ENCODE measurements at places on chromosomes 16 and 17.

DNA sequence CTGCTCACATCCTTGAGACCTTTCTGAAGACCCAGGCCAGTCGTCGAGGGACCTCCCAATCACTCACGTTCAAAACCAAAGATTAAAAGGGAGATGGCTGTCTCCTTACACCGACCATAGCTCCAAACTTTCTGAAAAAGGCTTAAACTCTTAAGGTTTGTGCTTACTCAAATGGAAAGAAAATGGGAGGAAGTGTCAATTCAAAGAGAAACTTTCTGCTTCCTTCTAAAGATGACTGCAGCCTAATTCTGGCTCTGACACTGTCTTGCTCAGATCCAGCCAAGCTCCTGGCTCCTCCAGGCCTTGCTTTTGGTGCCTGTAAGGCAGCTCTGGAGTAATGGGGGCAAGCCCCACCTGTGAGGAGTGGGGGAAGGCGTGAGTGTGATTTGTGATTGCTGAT is 54.9 kb upstream of the WSB1 start:
- no peak for DNase-seq

- DNase-seq = no peak
These were observed 8.9 kb upstream of the RBFOX3 start for GRCh38 chr17:79619636-79620206.

DNA sequence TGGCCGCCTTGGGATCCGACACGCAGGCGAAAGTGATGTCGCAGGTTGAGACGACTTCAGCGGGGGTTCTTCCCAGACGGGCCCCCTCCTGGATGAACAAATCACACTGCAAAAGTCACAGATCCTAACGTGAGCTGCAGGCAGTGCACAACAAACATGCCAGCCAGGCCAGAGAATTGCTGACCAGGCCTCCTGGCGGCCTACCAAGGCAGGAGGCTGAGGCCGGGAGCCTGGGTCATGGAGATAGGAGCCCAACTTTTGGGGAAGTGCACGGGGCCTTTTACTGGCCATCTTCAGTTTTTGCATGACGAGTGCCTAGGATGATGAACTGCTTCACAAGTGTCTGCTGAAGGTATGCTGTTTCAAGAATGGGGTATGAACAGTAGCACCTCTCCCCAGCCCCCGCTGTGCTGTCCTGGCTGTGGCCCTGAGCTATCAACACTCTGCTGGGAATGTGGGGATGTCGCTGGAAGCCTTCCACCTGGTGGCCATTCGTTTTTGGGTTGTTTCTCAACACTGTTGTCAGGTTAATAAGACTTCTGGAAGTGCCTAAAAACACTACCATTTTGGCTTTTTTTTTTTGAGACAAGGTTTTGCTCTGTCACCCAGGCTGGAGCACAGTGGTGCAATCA is 12.2 kb upstream of the ROGDI start:
- DNase-seq = no peak

DNA sequence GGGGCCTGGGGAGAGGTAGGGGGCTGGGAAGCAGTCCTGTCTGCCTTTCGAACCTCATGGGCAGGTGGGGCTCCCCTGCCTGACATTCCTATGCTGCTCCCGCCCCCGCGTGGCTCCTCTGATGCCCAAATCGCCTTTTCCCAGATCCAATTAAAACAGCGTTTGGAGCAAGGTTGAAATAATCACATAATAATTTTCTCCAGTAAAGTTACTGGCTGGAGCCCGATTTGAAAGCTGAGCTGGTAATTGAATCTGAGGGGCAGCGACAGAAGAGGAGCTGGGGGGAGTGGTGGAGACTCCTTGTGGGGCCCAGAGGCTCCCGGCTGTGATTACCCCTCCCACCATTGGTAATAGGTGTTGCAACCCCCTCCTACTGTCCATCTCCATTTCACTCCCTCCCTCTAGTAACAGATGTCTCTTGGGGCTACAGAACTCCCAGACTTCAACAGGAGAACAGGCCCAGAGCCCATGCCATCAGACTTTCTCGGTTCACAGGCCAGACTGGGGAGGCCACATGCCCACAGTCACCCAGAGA is 38.9 kb upstream of the C1QL1 start:
- DNase-seq = no peak

GRCh38 chr16:60073376-60073775 is 1339.3 kb upstream of the GOT2 start:
- DNase-seq = no peak

GRCh38 chr17:69608808-69609472 is 194.4 kb downstream of the MAP2K6 start:
- no peak for DNase-seq

DNA sequence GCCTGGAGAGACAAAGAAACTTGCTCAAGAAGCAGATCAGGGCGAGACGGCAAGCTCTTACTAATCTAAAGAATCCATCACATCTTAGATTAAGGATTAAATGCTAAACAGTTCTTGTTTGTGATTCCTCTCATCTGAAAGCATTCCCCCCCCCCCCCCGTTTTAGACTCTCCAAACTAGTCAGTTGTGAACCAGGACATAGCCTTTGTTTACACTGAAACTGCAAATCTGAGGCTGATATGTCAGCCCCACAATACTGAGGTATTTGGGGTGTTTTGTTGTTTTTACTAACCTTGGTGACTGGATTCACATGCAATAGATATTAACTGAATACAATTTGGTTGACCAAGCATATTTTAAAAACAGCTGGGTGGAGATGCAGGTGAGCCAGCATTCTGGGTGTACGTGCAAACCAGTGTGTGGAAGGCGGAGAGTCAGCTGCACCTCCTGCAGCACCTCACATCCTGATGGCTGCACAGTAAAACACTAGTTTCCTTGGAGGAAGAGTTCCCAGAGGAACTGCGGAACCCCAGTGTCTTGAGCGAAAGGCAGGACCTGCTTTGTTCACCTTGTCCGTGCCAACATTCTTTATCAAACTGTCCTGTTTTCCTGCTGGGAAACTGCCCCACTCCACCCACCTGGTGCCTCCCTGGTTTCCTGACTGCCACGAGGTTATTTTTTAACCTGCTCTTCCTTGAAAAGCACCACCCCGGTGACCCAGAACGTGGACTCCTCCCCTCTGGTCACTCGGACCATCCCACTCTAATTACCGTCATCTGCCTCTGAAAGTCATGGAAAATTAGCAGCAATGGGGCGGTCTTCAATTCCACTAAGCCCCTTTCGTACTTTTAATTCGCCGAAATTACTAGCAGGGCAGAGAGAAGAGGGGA is 1.2 kb upstream of the YPEL2 start:
- DNase-seq = no peak

GRCh38 chr16:55367301-55367811 is 43.4 kb downstream of the IRX6 start:
- no peak for DNase-seq

DNA sequence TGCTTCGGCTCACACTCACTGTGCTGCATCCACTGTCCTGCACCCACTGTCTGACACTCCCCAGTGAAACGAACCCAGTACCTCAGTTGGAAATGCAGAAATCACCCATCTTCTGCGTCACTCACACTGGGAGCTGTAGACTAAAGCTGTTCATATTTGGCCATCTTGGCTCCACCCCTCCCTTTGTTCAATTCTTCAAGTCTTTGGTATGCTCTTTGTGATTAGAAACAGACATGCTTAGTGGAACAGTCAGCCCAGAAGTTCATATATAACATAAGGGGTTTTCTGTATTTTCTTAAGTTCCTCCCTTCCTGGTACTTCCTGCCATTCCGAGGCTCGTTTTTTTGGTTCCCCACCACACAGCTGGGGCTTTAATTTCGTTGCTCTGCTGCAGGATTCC is 398.5 kb upstream of the DYNLRB2 start:
- no peak for DNase-seq

DNA sequence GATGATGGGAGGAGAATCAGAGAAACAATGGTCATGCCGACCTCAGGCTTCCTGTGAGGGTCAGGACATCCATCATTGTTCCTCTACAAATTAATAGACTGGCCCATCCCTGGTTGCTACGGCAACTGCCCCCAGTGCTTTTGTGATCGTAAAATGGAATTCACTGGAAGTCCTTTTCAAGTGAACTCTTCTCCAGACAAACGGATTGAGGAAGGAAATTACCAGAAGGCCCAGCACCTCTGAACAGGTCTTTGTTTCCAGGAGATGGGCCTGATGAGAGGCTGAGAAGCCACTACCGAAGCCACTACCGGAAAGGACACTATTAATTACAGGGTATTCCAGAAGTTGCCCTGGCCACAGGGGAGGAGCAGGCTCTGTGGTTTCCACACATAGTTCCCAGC is 126.0 kb downstream of the MGAT5B start:
- no peak for DNase-seq

DNA sequence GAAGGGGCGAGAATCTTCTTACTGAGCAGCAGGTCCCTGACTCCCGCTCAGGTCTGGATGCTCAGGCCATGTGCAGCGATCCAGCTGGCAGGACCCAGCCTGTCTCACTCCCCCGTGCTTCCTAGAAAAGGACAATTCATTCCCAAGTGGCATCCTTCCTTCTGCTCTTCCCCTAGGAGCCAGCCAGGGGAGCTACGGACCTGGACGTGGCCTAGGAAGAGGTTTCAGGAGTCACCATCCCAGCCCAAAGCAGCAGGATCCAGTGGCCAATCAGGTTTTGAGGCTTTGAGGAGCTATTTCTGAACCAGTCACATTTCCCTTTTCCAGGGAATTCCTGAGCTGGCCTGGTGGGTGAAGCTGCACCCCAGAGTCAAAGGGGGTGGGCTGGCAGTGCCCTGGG is 7.8 kb upstream of the CD79B start:
- no peak for DNase-seq

- DNase-seq = no peak
These were observed 1317.7 kb downstream of the CDH11 start for GRCh38 chr16:63804126-63804525.

DNA sequence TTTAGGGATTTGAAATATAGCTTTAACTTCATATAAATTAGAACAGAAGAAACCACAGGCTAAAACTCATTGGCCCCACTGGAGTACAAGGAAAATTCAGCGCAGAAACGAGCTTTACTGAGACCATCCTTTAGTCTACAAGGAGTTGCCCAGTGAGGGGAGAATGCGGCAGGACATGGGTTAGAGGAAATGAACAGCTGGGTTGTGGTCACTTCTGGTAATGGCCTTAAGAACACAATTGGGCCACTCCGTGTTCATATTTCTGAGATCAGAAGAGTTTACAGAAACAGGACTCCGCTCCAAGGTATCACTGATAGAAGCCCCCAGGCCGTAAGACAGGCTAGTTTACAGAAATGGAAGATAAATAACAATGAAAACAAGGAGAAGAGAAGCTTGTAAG is 188.3 kb downstream of the ZFHX3 start:
- no peak for DNase-seq

DNA sequence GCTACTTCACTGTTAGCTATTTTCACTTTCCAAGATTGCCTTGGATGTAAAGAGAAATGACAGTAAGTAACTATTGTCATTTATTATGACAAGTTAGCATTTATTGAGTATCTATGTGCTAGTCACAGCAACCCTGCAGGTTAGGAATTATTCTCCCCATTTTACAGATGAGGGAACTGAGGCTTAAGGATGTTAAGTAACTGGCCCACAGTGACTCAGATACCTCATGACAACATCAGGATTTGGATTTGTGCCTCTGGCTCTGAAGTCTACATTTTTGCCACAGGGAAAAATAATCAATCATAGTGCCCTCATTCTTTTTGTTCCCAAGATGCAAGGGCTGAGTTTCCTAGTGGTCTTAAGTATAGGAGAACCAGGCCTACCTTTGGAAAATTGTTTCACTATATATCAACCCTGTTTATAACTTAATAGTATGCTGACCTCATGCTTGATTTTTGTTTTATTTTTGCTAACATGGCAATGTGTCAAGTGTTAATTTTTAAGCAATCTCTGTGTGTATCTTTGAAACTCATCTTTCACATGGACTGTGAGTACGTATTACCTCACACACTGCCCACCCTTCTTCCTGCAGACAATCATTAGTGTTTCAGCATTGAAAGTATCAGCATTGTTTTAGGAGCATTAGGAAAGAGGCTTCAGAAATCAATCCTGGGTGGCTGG is 105.0 kb downstream of the TANGO6 start:
- DNase-seq = no peak

- no peak for DNase-seq
These were observed 688.2 kb upstream of the KIF2B start for GRCh38 chr17:53134548-53134947.

- DNase-seq = no peak
These were observed 11.4 kb upstream of the ITPRIPL2 start for GRCh38 chr16:19102187-19102872.

DNA sequence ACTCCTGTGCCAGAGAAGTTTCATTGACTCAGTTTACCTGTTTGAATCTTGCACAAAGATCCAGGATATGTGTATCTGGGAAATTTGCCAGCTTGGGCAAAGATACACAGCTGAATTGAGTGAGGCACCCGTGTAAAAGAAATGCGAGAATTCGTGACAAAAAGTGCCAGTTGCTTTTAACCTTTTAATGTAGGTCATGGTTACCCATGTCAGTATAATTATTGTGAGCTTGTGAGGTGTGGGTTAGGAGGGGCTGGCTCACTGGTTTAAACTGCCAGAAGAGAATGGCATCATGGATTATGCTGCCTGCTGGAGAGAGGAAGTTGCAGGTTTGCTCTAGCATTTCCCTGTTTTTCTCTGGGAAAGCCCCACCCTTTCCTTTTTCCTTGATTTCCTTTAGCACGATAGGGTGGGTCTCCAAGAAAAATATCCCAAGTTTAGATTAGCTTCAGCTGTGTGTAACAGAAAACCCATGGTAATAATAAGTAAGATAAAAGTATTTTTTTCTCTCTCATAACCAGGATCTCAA is 24.8 kb upstream of the NDRG4 start:
- DNase-seq = no peak

DNA sequence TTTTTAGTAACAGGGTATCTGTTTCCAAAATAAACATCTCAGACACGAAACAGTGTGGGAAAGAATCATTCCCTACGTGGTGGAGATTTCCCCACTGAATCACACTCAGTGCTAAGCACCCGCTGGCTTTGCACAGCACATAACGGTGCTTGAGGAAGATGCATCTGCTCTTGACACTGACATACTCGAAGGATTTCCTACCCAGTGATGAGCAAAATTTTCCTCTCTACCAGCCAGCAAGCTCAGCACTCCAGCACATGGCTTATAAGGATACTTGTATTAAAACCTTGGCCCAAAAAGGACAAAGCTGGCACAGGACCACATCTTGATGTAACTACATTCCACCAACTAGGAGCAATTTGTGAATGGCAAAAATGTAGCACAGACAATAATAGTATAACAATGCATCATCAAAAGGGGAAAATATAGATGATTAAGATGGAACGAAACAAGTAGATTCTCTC is 59.0 kb downstream of the ANKFY1 start:
- DNase-seq = no peak

DNA sequence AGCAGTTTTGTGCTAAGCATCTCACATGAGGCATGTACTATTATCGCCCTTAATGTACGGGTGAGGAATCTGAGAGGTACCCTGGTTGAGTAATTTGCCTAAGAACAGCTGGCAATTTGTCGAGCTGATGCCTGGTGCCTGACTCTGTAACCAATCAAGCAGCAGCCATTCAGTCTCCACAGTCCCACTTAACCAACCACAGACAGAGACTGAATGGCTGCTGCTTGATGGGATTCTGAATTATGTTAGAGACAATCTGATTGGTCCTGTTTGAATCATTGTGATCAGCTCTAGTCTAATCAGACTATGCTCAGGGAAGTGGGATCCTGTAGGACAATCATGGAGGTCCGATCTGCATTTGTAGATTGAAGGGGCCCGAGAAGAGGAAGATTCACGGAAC is 447.0 kb downstream of the SHISA9 start:
- DNase-seq = no peak

GRCh38 chr17:50209472-50210239 is 8.2 kb upstream of the COL1A1 start:
- DNase-seq = no peak
